ENCODE measurements at places on chromosomes 3 and 15. TPM values are rescaled to one million over a fixed set of nuclear protein-coding genes. Genes with fewer than 3 reads are reported as not detected.

GRCh38 chr3:9422712-9423424 lies 25.5 kb downstream of the SETD5 start:
- DNase-seq, result peak; percentile 74

DNA sequence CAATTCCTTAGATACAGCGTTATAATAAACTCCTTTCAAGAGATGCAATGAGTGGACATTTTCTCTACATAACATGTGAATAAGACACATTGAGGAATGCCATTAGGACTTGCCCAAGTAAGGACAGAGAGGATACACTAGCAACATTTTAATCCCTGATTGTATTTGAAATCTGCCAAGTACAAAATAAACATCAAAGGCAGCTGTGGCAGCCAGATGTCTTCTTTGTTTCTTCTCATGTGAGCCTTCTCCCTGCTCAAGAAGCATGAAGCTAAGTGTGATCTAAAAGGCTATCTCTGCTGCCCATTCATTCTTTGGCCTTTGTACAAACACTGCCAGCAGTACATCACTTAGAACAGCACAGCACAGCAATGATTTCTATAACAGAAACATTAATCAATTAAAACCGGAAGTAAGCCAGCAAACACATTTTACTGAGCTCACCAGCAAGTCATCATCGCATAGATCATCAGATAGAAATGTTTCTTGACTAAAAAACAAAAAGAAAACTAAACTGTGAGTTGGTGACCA lies 364.0 kb downstream of the CNTN6 start:
- DNase-seq, result no peak

Gene MEX3B
- polyA plus RNA-seq, result 1.7 TPM

DNA sequence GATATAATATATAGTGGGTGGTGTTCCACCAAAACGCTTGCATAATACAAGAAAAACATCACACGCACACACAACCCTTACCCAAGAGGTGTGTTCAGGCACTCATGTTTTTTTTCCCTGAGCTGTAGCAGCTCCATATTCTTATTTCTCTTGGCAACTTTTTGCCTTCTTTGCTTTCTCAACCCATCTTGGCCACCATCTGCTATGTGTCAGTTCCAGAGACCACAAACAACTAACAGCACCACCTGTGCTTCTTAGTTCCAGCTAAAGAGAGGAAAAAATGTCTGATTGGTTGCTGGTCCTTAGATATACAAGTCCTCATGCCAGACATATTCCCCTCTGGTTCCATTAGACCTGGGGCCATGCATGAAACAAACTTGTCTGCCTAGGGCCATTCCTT lies 11.9 kb downstream of the ACTC1 start:
- DNase-seq, result no peak

DNA sequence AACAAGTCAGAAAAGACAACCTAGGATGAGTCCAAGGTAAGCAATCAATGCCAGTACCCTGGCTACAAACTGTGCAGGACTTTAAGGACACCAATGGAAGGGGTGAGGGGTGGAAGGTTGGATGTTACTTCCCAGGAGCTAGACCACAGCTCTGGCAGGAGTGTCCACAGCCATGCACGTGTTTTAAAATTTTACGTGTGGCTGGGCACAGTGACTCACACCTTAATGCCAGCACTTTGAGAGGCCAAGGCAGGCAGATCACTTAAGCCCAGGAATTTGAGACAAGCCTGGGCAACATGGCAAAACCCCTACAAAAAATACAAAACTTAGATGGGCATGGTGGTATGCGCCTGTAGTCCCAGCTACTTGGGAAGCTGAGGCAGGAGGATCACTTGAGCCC lies 14.7 kb upstream of the HDC start:
- no peak for DNase-seq

Gene ANKRD63
- polyA plus RNA-seq, result not detected

DNA sequence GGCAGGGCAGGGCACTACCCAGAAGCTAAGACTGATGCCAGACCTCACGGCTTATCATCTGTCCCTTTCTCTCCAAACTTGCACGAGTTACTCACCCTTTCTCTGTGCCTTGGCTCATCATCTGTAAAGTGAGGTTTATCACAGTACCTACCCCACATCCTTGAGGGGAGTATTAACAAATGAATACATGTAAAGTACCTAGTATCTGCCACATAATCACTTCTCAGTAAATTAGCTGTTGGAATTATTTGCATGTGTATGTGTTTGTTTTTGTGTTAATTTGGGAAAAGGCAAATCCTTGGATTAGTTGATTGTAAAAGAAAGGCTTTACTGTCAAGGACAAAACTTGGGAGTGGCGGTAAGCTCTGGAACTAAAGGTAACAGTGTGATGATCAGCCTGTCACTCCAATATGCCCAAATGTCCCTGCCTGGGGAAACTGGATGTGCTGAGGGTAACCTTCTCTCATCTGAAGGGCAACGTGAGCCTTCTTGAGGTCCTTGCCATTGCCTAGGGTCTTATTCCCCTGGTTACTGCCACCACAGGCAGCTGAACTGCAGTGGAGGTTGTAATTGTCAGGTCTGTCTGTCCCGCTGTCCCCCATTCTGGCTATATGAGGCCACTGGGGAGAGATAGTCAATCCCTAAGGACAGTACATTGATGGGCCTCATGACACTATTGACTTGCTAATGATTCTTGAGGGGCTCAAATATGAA lies 269.4 kb downstream of the CLSTN2 start:
- DNase-seq, result no peak

DNA sequence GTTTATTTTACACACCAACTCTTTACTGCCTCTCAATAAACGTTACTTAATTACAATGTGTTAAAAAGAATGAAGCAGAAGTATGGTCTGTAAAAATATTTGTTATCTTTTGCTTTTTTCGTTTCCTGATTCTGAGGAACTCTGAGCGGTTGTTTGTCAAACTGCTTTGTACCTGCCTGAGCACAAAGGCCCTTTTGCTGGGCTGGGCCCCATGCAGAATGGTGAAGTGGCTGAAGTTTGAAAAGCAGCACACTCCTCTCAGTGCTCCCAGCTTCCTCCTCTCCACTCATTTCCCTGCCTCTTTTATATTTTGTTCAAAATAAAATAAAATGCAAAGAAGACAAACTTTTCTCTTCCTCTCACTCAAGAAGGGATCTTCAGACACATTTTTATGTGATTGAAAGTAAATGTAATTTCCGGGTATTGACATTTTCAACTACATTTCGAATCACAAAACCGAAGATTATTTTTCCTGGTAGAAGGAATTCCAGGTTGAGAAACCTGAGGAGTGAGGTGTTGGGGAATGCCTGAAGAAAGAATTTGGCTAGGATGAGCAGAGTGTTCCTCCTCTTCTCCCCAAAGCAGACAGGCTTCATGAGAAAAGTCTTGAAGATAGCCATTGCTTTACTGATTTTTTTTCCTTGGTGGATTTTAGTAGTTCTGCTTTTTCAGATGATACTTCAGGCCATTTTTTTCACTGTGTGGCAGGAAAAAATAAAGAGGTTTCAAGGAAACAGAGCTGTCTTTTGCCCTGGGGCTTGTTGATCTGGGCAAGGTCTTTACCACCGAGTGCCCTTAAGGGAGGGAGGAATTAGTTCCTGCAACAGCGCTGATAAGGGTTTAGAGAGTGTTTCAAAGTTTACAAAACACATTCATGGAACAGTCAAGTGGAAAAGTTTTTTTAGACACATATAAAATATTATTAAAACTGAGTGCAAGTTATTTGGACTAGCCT lies 229.8 kb downstream of the NFKBIZ start:
- DNase-seq, result no peak

- no peak for DNase-seq
Measured at GRCh38 chr3:143989461-143989860, 17.8 kb downstream of the DIPK2A start.

GRCh38 chr15:57236561-57237300 lies 139.6 kb upstream of the CGNL1 start:
- DNase-seq, result no peak

DNA sequence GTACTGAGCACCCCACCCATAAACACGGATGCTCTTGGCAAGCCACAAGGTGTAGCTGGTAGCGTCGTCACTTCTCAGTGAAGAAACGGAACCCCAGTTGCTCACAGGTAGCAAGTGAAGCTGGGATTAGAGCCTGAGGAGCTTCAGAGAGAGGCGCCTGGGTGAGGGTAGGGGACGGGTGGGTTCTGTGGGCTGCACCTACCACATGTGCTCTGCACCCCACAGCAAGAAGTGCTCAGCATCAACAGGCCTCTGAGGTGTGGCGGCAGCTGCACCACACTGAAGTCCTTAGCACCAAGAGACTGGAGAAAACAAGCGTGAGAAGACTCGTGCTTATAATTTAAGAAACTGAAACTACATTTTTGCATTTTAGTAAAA lies 9.8 kb downstream of the MAP6D1 start:
- peak; percentile 30 for DNase-seq

DNA sequence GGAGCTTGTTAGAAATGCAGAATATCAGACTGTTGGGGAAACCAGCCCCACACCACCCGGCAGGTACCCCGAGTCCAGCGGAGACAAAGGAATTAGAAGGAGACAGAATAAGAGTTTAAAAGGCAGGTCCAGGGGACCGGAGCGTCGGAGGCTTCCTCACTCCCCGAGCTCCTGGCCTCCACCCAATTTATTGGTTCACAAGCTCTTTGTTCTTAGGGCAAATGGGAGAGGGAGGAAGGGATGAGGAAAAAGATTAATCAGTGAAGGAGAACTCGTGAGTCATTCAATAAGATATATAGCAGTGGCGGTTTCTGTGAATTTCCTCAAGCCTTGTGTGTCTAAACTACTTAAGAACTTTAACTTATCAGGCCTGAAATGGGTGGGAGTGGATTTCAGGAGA lies 32.1 kb upstream of the WDR72 start:
- no peak for DNase-seq

- DNase-seq, result no peak
Measured at GRCh38 chr3:157091083-157091833, 68.7 kb downstream of the CCNL1 start.

GRCh38 chr3:149015393-149015792 lies 24.1 kb downstream of the GYG1 start:
- DNase-seq, result no peak

Gene SCG5
- polyA plus RNA-seq, result 2.1 TPM

DNA sequence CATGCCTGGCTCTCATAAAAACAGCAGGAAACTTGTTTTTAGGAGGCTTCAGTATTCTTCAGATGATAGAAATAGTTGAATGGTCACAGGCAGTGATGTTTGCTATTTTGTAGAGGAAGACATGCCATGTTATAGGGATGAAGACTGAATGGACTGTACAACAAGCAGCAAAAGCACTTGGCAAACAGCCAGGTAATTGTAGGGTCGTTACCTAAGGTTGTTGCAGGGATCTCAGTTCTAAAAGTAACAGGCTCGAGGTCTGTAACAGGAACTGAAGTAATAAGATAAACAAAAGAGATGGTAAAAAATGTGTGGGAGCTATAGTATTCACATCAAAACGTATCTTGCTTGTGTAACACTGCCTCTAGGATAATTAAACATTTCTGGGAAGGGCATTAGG lies 116.3 kb downstream of the TFG start:
- DNase-seq, result no peak

DNA sequence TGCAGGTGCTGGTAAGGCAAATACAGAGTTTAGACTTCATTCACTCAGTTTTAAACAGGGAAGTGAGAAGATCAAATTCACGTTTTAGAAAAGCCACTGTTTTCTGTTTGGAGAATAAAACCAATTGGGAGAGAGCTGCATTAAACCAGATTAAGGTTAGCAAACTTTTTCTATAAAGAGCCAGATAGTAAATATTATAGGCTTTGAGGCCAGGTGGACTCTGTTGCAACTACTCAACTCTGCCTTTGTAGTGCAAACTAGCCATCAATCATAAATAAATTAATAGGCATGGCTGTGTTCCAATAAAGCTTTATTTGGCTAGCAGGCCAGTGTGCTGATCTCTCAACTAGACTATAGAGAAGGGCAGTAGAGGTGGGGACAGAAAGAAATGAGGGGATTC lies 33.5 kb downstream of the SUCLG2 start:
- no peak for DNase-seq

GRCh38 chr3:142844339-142844977 lies 44.4 kb downstream of the PCOLCE2 start:
- no peak for DNase-seq

Gene DGKG
- 1.9 TPM for polyA plus RNA-seq

- DNase-seq, result no peak
Measured at GRCh38 chr15:35166730-35167359, 81.8 kb upstream of the NANOGP8 start.

Gene NGLY1
- polyA plus RNA-seq, result 14.1 TPM

Gene FMN1
- 0.26 TPM for polyA plus RNA-seq

Gene KIF7
- polyA plus RNA-seq, result 16.0 TPM

Gene TMOD3
- 11.0 TPM for polyA plus RNA-seq

Gene TNFSF10
- 2.7 TPM for polyA plus RNA-seq

Gene ITGA11
- polyA plus RNA-seq, result 76.7 TPM

Gene KBTBD12
- 0.28 TPM for polyA plus RNA-seq

DNA sequence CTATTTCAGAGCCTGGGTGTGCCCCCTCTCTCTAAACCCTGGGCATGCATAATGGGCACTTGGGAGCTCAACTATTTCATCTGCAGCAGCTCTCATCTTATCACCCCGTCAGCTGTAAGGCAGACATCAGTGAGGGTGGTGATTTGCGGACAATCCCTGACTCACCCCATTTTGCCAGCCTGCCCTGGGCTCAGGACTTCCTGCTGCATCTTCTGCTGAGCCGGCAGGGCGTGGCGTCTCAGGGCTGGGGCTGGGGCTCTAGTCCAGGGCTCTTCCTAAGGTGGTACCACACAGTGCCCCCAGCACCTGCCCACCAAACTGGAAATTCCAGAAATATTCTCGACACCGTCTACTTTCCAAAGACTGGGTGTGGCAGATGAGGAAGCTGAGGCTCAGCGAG lies 925 bp upstream of the PSTPIP1 start:
- peak; percentile 79 for DNase-seq

DNA sequence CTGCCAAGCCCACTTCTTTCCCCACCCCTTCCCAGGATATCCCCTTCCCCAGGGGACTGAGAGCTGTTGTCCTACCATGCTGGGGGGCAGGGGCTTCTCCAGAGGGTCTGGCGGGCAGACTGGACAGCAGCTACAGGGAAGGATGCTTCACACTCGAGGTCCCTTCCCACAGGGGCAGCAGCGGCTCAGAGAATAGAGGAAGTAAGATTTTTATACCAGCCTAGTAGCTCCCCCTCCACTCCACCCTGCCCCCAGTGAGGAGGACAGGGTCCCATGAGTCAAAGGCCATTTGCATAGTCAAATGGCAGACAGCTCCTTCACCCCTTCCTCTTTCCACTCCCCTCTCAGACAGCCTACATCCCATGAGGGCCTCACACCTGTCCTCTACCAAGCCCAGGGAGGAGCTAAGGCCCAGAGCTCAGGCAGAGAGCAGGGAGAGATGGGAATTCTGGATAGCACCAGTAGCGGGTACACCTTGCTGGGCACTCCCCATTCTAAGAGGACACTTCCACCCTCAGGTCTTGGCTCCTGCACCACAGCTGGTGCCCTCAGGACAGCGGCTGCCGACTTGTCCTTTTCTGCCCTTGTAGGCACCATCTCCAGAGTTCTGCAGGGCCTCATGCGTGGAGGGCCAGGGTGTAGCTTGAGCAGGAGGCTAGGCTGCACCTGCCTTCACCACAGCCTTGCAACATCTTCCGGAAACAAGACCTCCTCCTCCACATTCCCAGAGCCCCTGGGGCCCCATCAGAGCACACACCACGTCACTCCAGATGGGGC lies at the start of gene TLR9:
TSS of gene TLR9 (minus strand) at position 194 of the 777 bp plus-strand sequence. CDS start at position 78, 116 bp downstream.
- DNase-seq, result no peak

GRCh38 chr3:85758442-85758841 lies 799.7 kb downstream of the CADM2 start:
- no peak for DNase-seq

- no peak for DNase-seq
Measured at GRCh38 chr15:64761156-64761555, 14.2 kb downstream of the RBPMS2 start.

GRCh38 chr3:71759401-71759800 lies 5.7 kb downstream of the GPR27 start:
- no peak for DNase-seq

- DNase-seq, result no peak
Measured at GRCh38 chr3:157981819-157982218, 124.4 kb downstream of the SHOX2 start.

Gene APH1B
- polyA plus RNA-seq, result 3.0 TPM

All from aorta (tissue), 5 donors.